ENCODE measurements at places on chromosomes 3 and 15. TPM values are rescaled to one million over a fixed set of nuclear protein-coding genes. Genes with fewer than 3 reads are reported as not detected.

The FRMD5 gene
- polyA plus RNA-seq, result 0.78 TPM

- no peak for DNase-seq
Observed at GRCh38 chr3:71026634-71027578, 556.6 kb downstream of the FOXP1 start.

The GOLGA8Q gene
- polyA plus RNA-seq, result 0.32 TPM

The PLA2G4B gene
- 5.3 TPM for polyA plus RNA-seq

All from right renal cortex interstitium (tissue), 3 donors.